Stimulated activated CD4-positive, alpha-beta T cell treated with anti-CD3 and anti-CD28 coated beads, Interleukin-4, amount 100 ng/mL, for 24 hours (primary cell): ENCODE measurements at places on chromosomes 11 and 22.

GRCh38 chr11:34168642-34169420, 63.4 kb downstream of the NAT10 start:
- no peak for DNase-seq

DNA sequence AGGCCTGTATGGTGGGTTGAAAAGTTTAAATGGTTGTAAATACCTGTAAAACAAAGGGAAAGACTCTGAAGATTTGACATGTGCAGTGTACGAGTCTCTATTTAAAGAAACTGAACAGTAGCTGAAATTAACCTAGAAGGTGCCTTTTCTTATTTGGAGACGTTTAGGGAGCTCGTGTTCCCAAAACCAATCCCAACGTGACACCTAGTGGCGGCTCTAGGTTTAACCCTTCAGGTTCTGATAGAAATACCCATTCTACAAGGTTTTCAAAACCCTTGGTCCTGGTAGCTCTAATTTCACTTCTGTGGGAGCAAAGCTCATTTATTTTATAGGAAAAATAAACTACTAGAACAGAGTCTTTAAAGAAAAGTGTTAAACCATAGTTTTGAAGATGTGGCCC, 258.3 kb downstream of the LRRC4C start:
- DNase-seq = no peak

DNA sequence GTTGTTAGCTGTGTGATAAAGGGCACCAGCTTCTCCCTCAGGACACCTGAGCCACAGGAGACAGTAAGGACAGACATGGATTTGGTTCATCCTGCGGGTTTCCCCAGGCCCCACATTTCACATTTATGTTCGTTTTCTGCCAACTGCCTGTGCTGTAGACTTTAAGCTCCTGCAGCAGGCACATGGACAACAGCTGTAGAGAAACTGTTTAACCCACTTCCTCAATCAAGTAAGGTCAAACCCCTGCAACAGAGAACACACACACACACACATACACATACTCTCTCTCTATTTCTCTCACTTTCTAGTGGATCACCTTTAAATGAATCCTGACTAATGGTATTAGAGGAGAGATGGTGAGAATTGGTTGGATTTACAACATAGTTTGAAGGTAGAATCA, 90.7 kb downstream of the C11orf87 start:
- DNase-seq = no peak

DNA sequence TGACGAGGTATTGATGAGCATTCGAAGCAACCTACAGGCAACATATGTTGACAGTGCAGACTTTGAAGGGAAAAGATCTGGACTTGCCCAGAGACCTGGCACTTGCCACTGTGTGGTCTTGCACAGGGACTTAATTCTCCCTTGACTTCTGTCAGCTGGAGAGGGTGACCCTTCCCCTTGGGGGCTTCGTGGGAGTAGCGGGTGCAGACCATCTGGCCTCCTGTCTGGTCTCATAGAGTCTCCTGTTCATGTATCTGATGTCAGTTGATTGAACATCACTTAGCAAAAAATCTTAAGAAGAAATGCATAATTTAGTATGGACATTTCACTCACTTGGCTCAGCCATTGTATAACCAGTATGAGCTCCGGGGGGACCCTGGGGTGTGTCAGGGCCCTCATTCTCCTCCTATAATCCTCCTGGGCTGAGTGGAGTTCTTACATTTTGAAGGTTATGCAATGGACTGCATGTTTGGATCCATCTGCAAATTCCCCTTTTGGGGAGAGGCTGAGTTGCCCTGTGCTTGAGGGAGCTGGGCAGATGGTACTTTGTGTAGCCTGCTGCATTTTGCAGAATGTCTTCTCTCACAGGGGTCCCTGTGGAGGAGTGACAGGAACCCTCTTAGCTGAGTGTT, 13.0 kb downstream of the BCR start:
- no peak for DNase-seq

DNA sequence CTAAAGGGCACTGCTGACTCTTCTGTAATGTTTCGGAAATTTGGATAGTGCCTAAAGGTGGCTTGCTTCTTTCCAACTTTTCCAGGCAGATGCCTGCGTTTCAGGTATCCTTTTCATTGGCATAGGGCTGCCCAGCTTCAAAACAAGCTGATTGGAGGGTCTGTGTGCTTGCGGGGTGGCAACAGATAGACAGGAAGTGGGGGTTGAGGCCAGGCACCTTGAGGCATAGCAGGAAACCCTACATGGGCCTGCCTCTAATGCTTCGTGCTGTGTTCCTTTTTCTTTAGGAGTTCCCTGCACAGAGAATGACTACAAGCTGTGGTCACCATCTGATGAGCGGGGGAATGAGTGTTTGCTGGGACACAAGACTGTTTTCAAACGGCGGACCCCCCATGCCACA, 92.2 kb upstream of the SORL1-AS1 start:
- no peak for DNase-seq

GRCh38 chr22:47060718-47061117, 298.3 kb downstream of the TBC1D22A start:
- no peak for DNase-seq

DNA sequence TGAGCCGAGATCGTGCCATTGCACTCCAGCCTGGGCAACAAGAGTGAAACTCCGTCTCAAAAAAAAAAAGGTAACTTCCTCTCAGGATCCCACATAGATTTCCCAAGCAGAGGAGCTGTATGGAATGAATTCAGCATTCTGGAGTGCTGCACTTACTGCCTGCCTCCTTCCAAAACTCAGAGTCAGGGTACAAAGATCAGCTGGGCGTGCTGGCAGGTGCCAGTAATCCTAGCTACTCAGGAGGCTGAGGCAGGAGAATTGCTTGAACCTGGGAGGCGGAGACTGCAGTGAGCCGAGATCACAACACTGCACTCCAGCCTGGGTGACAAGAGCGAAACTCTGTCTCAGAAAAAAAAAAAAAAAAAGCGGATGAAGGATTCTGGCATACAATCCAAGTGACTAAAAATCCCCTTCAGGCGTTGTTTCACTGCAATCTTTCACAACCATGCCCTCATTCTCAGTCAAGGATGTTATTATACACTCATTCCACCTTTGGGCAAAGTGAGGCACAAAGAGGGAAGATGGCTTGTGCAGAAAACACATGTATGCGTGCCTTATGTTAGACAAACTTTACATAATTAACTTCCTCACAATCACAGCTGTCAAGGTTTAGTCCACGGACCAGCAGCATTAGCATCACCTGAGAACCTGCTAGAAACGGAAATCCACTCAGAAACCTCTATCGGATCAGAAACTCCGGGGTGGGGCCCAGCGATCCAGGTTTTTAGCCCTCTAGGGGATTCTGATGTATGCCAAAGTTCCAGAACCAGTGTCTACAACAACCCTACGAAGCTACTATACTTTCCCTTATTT, 1.1 kb upstream of the NOL12 start:
- DNase-seq = no peak

GRCh38 chr22:48456449-48456848, 1371.2 kb downstream of the BRD1 start:
- DNase-seq = no peak

GRCh38 chr11:15963266-15963665, 393.1 kb downstream of the SOX6 start:
- no peak for DNase-seq

GRCh38 chr11:12508151-12508751, 130.9 kb downstream of the PARVA start:
- no peak for DNase-seq

GRCh38 chr11:40183073-40184064, 1276.1 kb downstream of the LRRC4C start:
- DNase-seq = no peak
